ENCODE measurements at places on chromosomes 4 and X.

- no peak for DNase-seq
Measured at GRCh38 chr4:90002441-90003062, 107.9 kb downstream of the MMRN1 start.

- DNase-seq, result no peak
Measured at GRCh38 chr4:21765810-21766407, 182.7 kb downstream of the KCNIP4 start.

GRCh38 chr4:98544141-98544817 is 114.1 kb downstream of the TSPAN5 start:
- DNase-seq, result no peak

DNA sequence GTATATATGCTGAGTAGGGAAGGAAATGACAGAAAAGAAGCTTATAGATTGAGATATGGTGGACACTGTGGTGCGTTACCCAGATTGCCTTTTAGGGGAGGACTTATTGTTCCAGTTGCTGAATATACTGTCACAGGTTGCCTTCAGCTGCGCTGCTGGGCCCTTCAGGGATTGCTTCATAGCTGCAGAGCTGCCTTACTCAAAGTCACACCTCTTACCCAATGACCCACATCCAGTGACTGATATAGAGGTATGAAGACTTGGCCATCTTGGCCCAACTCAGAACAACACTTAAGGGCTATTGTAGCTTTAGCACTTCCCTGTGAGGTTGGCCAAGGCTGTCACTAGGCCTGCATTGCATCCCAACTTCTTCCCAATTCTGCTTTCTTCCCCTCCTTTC is 63.4 kb upstream of the TMEM164 start:
- DNase-seq, result no peak

- DNase-seq, result no peak
Measured at GRCh38 chrX:20265221-20265725, 1.4 kb downstream of the RPS6KA3 start.

DNA sequence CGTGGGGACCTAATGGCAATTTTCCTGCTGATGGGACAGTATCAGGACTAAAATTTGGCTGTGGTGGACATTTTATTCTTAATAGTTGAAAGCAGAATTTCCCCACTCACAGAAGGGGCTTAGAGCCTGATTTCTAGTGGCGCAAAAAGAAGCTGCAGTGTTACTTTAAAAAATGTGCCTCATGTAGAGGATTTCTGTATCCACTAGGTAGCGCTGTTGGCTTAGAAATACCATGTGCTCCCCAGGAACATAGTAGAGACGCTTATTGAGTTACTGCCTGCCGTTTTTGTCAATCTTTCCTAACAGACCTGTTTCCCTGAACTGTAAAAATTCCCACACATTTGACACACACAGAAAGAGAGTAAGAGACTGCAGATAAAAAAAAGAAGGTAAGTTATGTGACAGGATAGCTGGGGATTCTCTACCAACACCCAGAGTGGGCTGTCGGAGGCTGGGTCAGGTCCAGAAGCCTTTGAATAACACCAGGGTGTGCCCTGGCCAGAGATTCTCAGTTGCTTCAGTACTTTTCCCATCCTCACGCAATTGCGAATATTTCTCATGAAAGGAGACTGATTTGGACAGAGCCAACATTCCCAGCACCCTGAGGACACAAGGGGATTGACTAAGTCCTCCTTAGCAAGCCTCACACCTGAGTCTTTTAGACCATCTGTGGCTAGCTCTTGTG is 88.4 kb downstream of the ZXDA start:
- DNase-seq, result peak; percentile 0

DNA sequence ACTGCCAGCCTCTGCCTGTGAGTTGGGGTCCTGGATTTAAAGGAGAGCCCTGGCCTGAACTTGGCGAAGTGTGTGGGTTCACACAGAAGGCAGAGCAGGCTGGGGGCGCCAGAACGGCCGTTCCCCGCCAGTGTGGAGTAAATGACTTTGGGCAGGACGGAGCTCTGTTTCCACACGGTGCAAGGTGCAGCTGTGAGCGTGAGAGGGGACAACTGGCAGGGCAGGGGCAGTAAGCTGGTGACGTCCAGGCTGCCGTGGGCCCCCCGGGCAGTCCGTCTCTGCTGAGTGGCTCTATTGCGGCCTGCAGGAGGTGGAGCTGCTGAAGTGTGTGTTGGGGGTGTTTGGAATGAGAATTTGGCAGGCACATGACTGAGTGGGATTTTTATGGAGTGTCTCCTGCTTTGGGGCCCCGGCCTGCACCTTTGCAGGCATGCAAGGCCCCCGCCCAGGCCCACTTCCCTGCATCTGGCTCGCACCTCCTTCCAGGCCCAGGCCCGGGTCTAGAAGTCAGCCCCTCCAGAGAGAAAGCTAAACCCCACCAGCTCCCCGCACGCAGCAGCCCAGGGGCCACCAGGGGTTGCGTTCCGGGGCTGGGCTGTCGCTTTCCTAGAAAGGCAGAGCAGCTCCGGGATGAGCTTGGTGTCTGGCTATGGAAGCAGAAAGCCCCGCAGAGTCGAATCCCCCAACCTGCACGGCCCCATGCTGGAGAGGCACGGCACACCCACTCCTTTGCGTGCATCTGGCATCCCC is 62.2 kb upstream of the GRPEL1 start:
- no peak for DNase-seq

DNA sequence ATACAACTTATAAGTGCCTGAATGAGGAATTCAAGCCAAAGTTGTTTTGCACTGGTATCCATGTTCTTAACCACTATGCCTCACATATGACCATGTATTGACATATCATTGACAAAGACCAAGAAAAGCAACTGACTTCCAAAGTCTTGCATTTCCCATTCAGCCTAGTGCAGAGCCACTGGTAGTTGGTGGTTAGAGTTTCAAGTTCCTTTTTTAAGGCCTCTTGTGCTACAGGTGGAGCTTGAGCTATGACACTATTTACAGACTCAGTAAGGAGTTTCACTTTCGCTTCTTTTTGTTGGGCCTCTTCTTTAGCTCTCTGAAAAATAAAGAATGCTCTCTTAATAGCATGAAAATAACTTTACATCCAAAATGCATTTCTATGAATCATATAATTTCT is 763.0 kb downstream of the DMD start:
- no peak for DNase-seq

GRCh38 chr4:185468999-185469398 is 2.5 kb downstream of the CCDC110 start:
- no peak for DNase-seq

DNA sequence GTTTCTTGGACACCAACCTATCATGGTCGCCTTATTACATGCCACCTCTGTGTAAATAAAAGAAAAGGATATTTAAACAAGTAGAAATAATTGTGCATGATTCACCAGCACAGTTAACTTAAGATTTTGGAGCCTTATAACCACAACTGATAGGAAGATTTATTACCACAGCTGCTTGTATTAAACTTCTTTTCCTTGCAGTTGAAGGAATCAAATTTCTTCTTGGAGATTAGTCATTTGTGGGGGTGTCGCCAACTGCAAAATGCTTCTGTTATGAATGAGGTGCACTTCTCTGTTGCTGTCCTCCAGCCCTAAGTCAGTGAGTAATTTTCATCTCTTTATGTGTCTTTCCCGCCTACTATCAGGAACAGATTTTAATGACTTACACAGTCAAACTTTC is 73.3 kb downstream of the OR13H1 start:
- DNase-seq, result peak; percentile 25

DNA sequence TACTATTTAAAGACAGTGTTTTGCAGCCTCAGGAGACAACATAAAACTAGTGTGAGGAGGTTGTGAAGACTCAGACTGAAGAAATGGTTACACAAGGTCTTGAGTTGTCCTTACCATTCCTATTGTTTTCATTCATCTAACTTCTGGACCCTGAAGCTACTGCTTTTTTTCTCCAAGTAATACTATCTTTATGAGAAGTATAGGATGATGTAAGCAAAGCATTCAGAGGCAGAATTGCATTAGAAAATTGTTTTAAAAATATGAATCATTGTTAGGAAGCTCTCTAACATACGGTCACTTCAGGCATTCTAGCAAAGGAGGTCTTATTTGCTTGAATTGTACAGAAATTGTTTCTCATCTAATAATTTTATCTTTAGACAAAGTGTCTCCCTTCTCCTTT is 357.8 kb downstream of the TLL1 start:
- no peak for DNase-seq

DNA sequence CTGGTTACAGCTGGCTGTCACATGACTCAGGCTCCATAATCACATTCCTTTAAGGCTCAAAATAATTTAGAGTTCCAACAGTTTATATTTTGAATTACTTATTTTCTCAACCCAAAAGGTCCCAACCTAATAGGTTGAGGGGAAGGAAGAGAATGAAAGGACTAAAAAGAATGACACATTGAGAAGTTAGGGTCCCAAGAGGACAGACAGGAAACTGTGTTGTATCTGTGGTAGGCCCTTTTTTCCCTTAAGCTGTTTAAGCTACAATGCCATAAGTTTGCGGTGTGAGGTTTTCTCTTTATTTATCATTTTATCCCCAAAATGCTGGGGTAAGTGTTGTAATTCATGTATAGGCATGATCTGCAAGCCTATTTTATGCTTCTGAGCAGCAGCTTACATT is 290.2 kb downstream of the ZNF674 start:
- no peak for DNase-seq

- no peak for DNase-seq
Measured at GRCh38 chr4:77310931-77311330, 153.9 kb downstream of the CCNG2 start.

DNA sequence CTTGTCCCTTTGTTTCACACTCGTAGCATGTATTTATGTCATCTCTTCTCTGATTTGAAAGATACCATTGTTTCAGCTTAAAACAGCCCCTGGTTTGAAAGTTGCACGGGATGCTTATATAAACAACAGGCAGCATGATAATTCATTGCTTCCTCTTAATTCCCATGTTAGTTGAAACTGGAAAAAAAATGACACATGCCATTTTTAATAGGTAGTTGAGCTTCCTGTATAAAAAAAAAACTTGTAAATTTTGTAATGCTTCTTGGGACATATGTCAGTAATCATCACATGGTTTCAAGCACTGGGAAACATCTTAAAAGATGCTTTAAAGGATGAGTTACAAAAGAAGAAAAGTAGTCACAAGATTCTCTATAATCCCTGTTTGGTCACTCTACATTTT is 243.0 kb downstream of the PALLD start:
- DNase-seq, result no peak

DNA sequence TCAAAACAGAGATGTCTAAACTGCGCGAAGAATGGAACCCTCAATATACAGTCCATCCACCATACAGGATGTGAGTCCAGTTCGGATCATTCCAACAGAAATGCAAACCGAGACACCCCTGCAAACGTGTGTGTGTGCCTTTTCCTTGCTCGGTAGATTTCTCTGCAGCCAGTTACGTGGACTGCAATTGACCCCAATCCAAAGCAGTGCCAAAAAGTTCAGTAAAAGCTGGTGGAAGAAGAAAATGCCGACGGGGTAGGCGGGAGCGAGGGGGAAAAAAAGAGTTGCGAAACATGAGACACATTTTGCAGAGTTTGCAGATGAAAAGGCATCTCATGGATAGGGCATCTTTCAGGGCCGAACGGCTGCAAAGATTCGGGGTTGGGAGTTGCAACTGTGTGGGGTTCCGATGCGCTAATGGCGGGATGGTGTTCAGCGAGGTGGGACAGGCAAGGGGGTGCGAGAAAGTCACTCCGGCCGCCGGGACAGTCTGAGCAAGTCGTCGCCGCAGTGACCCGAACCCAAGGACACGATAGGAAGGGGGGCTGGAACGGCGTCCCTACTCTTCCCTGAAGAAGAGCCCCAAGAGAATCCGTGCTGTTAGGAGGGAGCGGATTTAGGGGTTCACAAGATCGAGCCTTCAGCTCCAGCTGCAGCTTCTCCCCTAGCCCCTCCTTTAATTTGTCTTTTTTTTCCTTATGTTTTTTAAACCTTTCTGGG is 3.8 kb downstream of the PHOX2B start:
- DNase-seq, result no peak

DNA sequence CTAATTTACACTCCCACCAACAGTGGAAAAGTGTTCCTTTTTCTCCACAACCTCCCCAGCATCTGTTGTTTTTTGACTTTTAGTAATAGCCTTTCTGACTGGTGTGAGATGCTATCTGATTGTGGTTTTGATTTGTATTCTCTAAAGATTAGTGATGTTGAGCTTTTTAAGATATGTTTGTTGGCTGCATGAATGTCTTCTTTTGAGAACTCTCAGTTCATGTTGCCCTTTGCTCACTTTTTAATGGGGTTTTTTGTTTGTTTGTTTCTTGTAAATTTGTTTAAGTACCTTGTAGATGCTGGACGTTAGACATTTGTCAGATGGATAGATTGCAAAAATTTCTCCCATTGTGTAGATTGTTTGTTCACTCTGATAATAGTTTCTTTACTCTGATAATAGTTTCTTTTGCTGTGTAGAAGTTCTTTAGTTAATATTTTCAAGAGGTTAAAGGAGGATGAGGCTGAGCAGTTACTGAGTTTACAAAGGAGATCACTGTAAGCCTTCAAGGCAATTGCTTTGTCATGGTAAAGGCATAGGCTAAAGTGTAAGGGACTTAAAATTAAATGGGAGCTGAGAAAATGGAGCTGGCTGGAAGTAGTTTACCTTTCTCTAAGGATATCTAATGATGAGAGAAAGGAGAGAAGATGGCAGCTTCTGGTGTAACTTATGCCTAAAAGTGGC is 323.4 kb downstream of the PCDH7 start:
- DNase-seq, result no peak

DNA sequence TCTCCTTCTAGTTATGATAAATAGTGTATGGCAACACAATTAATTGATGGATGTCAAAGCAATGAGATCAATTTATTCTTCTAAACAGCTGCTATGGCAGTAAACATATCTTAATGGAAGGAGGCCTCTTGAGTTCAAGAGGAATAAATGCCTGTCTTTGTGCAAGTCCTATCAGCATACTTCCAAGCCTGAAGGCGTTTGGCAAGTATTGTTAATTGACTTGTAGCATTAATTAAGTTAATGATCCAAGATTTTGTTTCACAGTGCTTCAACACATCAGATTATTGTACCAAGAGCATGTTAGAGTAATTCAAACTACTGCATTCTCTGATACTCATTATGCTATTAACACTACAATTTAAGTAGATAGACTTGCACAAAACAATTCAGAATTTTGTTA is 144.8 kb downstream of the FAT4 start:
- no peak for DNase-seq

GRCh38 chr4:110840221-110840654 is 217.4 kb upstream of the PITX2 start:
- peak; percentile 47 for DNase-seq

- no peak for DNase-seq
Measured at GRCh38 chrX:38649674-38650647, 88.6 kb downstream of the TSPAN7 start.

- DNase-seq, result no peak
Measured at GRCh38 chr4:132502096-132502552, 647.0 kb upstream of the PCDH10 start.

- DNase-seq, result no peak
Measured at GRCh38 chr4:86872135-86872534, 20.1 kb downstream of the C4orf36 start.

GRCh38 chr4:81509191-81509590 is 37.5 kb upstream of the RASGEF1B start:
- DNase-seq, result no peak

GRCh38 chr4:181807771-181808170 is 435.4 kb upstream of the TENM3 start:
- no peak for DNase-seq

- no peak for DNase-seq
Measured at GRCh38 chrX:70672326-70672725, 227.7 kb downstream of the DLG3 start.

GRCh38 chr4:82053396-82053795 is 320.4 kb downstream of the HNRNPD start:
- DNase-seq, result no peak
